SK-N-SH treated with all-trans-retinoic acid at 6 μM for 48 hours (cell line): ENCODE measurements at places on chromosomes 7 and 10.
A peak's percentile ranks its signal among the peaks of the same experiment; 100 is the strongest.

DNA sequence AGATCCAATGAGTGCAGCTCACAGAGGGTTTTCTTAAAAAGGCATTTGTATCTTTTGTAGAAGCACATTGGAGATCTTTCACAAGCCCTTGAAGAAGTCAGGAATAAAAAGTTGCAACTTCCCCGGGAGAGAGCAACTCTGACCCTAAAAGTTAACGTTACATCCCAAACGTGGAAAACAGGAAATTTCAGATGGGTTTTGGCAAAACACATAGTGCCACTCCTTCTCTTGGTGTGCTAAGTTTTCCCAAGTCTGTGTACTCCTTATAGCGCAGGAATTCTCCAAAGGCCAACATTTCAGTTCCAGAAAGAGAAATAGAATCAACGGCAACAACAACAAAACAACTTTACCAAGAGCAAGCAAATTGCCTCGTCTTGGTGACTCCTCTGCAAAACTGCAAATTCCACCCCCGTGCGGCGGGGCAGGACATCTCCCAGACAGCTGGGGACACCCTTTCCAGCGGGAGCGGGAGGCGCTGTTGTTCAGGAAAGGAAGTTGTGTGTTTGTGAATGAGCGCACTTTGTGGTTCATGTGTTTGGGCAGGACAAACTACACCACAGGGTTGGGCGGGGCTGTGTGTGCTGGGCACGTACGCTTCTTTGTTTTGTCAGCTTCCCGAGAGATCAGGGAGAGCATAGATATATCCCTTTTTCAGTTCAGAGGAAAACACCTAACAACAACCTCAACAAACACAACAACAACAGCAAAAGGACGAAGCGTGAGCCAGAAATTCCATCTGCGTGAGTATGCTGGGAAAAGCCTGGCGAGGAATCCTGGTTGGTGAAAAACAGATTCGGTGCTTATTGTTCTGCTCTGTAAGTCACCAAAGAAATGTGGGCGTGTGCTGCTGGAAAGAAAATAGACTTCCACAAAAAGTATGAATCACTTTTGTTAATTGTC is 294.7 kb upstream of the PITRM1 start:
- ATAC-seq, result peak; percentile 68

GRCh38 chr7:138116141-138116540 is 39.9 kb downstream of the AKR1D1 start:
- ATAC-seq, result no peak

DNA sequence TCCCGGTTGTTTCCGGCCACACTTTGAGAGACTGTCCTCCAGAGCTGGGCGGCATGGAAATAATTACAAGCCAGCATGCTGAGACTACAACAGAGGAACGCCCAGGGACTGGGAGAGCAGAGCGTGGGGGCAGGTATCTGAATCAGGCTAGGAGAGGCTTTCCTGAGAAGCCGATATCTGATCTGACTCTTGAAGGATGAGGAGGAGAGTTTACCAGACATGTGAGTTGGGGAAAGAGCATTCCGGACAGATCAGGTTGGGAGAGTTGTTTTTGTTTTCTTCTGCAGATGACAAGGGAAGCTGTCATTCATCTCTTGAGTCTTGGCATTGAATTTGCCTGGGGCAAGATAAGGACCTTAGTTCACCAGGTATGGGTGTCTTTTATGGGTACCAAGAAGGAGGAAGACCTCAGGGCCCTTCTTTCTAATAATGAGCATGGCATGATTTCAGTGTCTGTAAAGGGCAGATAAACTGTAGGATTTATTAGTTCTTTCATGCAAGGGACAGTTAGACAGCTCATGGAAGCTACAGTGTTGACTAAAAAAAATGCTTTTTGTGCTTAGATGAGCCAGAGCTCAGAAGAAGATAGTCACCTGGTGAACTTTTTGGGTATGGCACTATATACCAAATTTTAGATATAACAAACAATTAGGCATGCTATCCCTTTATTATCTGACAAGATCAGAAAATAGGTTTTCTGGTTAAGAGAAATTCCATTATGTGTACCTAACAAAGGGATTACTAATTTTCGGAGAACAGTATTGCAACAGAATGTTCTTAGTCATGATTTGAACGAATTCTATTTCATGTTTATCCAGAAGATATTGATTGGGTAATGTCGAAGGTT is 36.2 kb downstream of the WBP1L start:
- ATAC-seq, result no peak

DNA sequence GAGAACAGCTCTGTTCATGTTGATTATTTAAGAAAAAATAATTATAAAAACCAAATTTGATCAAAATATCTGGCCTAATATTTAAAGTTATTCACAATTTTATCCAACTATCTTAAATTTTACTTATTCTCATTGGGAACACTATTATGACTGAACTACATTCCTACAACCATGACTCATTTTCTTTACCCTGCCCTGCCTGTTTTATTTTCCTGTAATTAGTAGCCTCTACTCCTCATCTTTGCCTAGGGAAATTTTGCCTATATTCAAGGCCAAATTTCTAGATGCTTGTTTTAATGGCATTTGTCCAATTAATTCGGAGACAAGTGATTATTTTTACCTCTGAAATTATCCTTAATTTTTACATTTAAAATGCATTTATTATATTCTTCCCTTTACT is 289.7 kb upstream of the TMEM229A start:
- no peak for ATAC-seq

DNA sequence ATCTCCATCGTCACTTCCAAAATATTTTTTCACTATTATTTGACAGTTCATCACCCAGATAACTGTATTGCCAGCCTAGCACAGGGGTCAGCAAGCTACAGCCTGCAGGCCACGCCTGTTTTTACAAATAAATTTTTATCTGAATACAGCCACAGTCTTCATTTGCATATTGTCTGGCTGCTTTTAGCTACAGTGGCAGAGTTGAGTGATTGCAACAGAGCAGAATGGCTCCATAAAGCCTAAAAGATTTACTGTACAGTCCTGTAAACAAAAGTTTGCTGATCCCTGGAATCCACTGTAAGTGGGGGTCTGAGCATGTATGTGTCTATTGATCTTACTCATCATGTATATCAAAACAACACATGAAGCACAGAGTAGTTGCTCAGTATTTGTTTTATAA is 45.9 kb upstream of the GNAI1 start:
- peak; percentile 59 for ATAC-seq

DNA sequence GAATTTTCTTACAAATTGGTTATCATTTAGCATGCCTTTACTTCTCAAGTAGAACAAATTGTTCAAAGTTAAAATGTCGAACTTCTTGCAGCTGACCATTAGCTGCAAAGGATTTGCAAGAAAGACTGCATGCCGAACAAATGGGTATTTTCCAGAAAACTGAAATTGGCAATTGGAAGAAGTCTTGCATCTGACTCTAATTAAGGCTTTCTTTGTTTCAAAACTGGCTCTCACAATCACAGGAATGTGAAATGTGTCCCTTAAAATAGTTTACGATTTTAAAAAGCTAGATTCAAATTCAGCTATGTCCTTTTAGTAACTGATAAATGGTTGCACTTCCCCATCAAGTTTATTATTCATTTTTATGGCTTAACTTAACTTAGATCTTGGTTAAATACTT is 207.9 kb downstream of the ARL4A start:
- no peak for ATAC-seq

DNA sequence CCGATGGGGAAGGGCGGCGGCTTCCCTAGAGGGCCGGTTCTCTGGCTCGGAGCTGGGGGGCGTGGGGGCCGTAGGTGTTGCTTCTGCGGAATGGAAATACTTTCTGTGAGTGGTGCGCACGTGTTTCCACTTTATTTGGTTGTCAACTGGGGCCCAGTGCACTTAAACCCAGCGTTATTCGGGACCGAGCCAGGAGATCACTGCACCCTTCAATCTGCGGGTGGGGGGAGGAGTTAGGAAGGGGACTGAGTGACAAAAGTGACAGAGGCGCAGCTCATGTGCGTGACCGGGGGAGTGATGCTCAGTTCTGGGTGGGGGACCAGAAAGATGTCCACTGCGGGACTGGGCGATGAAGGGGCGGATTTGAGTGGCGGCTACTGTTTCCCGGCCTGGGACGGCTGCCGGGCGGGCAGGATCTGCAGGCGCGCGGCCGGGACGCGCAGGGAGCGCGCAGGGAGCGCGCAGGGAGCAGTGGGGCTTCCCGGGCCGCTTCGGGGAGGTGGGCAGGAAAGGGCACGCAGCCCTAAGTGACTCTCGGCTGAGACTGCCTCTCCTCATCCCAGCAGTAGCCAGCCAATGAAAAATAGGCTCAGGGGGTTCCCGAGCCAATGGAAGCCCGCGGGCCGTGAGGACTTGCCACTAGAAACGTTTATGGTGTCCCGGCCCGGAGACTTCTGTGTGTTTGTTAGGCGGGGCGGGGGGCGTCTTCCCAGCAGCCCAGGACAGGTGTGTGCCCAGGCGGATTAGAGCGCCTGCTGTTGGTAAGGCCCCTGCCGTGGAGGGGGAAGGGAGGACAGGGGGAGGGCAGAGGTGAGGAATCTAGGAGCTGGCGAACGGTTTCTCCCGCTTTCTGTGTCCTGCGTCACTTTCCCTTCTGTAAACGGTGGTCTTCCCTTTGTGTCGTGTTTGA is 54.3 kb upstream of the KDM7A start:
- ATAC-seq, result peak; percentile 89

- no peak for ATAC-seq
Measured at GRCh38 chr10:105956550-105956949, 1208.0 kb downstream of the SORCS1 start.

DNA sequence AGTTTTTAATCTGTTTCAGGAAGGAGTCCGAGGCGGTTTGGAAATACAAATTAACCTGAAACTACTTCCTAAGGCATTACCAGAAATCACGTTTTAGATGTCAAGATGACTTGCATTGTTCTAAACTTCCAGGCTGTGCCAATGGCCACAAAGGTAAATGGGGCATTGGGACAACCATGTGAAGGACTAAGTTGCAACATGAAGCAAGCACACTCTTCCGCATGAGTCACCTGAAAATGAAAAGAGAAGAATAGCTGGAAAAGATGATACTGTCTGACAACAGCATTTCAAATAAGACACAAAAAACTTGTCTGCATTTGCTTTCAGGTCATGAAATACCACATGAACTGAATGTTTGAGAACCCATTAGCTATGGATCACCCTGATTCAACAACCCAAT is 262.1 kb downstream of the AHR start:
- no peak for ATAC-seq

DNA sequence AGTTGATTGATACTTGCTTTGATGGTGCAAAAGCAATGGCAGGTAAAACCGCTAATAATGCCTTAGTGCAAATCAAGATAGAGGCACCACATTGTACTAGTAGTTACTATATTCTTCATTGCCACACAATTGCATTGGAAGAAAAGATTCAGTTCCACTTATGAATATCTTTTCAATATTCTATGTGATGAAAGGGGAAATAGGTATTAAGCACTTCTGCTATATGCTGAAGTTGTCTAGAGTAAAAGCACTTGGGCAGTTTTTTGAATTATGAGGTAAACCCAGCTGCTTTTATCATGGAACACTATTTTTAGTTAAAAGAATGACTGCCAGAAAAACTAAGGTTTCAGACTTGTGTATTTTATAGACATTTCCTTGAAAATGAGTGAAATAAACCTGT is 15.5 kb downstream of the ENTPD7 start:
- no peak for ATAC-seq

- ATAC-seq, result no peak
Measured at GRCh38 chr10:132103116-132103910, 37.6 kb downstream of the JAKMIP3 start.

GRCh38 chr7:146131701-146132100 is 15.1 kb downstream of the CNTNAP2 start:
- ATAC-seq, result no peak
